ENCODE measurements at places on chromosomes 6 and 20.
A peak's percentile ranks its signal among the peaks of the same experiment; 100 is the strongest.

- no peak for DNase-seq
Measured at GRCh38 chr20:34242879-34243278, 1.7 kb downstream of the ASIP start.

DNA sequence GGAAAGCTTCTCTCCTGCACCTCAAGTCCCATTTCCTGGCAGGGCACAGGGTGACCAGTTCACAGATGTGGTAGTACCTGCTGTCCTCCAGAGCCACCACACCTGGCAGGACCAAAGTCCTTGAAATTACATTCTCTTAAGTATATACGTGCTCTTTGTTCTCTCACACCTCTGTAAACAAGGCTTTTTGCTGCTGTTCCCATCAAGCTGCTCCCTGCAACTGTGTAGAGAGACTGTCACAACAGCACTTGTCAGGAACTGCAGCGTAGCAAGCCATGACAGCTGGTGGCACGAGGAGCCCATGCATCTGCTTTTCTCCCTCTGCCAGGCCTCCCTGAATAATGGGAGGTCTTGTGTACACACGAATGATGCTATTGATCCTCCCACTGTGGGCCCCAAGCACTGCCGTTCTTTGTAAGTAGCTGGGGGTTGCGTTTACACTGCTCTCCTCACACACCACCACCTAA, 431.8 kb downstream of the CD83 start:
- no peak for DNase-seq

GRCh38 chr6:27811451-27811772, 100.8 kb downstream of the OR2B2 start:
- no peak for DNase-seq

DNA sequence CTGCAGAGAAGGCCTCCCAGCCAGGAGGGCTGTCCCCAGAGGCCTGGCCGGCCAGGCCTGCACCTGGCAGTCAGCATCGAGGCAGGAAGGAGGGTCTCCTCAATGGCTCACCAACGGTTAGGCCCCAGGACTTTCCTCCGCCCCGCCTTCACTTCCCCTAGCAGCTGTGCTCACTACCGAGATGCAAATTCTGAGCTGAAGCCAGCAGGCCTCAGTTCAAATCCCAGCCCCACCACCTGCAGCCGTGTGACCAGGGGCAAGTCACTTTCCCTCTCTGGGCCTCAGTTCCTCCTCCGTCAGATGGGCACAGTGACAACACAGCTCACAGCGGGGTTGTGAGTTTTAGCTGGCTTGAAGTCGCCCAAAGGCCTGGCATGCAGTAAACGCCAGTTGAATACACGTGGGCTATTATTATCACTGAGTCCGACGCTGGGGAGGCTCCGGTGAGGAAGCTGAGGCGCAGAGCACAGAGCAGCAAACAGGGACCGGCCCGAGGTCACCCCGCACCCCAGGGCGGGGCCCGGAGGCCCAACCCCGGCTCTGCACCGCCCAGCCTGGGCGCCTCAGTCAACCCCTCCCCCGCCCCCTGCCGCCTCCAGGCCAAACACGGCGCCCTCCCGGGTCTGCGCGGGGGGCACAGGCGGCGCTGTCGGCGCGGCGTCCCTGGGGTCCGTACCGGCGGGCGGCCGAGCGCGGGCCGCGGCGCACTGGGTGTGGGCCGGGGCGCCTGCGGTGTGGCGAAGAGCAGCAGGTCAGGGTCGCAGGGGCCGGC, 671 bp downstream of the E2F1 start:
- peak; percentile 44 for DNase-seq

GRCh38 chr6:3364391-3364790, 92.5 kb downstream of the SLC22A23 start:
- no peak for DNase-seq

- no peak for DNase-seq
Measured at GRCh38 chr6:34969662-34970265, 80.7 kb downstream of the ANKS1A start.

GRCh38 chr6:125002406-125002741, 40.1 kb downstream of the RNF217 start:
- DNase-seq, result no peak

DNA sequence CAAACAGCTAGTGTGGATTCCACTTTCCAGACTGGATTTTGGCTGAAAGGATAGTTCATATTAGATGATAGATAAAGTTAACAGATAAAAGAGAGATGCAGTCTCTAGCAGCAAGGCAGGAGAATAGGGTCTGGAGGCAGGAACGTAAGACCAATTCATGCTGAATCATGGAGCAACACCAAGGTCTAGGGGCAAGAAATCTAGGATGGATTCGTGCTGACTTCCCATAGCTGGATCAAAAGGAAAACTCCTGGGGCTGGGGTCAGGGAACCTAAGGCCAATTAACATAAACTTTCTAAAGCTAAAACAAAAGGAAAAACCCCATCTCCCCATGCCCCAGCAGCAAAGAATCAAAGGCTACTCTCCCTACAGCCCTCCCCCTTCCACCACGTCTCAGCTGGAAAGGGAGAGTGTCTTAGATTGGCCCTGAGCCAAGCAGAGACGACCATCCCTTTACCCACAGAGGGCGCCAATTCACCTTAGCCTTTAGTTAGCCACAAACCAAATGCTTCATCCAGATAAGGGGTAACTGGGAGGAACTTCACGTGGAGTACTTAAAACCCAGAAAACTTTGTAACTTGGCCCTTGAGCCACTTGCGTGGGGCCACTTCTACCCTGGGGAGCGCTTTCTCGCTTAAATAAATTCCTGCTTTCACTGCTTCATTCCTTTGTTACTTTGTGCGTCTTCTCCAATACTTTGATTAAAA, 7.6 kb downstream of the TREM1 start:
- peak; percentile 16 for DNase-seq

DNA sequence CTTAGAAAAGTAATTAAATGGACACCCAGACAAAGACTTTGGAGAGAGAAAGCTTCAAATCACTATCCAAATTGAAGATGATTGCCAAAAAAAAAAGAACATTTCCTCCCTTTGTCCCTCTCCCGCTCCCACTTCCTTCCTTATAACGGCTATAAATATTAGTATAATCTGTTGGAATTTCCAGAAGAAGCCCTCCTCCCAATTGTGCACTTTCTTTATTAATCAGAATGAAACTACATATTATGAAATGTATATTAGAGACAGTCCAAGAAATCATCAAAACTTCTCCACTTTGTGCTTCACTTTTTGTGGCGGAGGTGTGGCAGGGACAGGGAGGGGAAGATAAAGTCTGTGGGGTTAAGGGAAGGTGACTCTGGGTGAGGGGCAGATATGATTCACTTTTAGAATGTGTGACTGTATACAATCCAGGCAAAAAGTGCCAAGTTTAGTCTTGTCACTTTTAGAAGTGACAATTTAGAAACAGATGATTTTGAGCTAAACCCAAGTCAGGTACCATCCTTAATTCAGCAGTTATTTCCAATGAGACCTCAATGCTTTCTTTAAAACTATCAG, 195.0 kb upstream of the MARCKS start:
- DNase-seq, result no peak

GRCh38 chr6:106053484-106054205, 32.5 kb upstream of the PRDM1 start:
- no peak for DNase-seq

GRCh38 chr6:78010130-78010529, 357.3 kb downstream of the MEI4 start:
- DNase-seq, result no peak

- DNase-seq, result no peak
Measured at GRCh38 chr20:23160536-23161243, 74.6 kb upstream of the CD93 start.

DNA sequence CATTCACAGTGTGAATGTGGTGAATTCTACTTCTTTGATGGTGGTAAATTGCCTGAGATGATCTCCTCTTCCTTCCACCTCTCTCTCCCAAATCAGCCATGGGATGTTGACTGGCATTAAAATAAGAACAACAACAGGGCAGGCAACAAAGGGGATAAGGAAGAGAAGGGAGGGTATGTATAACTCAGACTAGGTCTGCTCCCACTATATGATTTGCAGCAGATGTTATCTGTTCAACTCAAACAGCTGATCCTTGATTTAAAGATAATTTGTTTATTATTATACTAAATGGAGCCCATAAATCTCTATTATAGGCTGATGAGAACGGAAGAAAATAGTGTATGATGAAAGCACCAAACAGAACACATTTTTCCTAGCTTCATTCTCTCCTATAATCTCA, 262.0 kb downstream of the BTBD3 start:
- no peak for DNase-seq

DNA sequence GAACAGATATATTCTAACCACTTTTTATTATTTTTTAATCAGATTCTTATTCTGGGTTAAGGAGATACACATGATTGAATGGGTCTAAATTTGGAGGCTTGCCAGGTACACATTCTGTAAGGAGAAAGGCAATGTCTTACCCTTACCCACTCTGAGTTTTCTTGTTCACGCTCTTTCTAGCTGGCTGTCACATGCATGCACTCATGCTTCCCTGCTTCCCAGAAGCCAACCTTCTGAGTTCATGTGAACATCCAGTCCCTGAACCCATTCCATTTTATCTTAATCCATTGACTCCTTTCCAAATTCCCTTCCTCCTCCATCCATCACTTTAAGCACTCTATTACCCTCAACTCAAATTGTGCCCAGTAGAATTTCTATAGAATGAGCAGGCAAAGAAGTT, 17.5 kb upstream of the MOCS1 start:
- no peak for DNase-seq

GRCh38 chr20:16411361-16411760, 161.9 kb downstream of the KIF16B start:
- no peak for DNase-seq
